AG04450 (cell line): ENCODE measurements at places on chromosomes 5 and 9.
A peak's percentile ranks its signal among the peaks of the same experiment; 100 is the strongest.

- no peak for DNase-seq
Observed at GRCh38 chr5:150022681-150023080, 22.1 kb downstream of the HMGXB3 start.

DNA sequence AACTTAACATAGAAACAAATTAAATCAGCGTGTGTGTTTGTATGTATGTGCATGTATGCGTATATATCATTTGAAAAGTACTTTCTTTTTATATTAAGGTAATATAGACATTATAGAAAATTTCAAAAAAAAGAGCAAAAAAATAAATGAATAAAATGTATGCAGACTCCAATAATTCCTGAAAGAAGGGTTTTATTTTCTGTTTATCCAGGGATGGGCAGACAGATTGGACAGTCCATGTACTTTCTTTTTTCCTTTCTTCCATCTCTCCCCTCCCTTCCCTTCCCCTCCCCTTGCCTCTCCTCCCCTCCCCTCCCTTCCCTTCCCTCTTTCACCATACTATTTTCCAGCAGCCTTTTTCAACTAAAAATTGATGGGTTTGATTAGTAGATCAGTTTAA lies 123.8 kb downstream of the SGCD start:
- no peak for DNase-seq

GRCh38 chr5:146751781-146752401 lies 126.7 kb downstream of the PPP2R2B start:
- no peak for DNase-seq

GRCh38 chr5:83430130-83431010 lies 41.2 kb upstream of the VCAN start:
- peak; percentile 26 for DNase-seq

DNA sequence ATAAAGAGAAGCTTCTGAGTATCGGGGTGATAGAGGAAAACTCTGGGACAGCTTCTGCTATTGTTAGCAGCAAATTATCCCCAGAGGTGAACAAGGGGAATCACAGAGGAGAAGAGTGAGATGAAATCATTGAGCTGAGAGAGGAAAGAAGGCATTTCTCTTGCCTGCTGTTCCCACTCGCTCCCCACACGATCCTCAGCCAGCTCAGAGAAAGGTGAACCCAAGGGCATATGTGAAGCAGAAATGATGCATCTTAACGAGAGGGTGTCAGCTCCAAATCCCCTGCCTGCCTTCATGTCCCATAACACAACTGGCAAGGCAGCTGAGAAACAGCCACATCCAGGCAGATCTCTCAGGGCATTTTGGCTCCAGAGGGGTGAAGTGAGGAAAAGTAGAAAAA lies 111.6 kb downstream of the BRINP1 start:
- no peak for DNase-seq

DNA sequence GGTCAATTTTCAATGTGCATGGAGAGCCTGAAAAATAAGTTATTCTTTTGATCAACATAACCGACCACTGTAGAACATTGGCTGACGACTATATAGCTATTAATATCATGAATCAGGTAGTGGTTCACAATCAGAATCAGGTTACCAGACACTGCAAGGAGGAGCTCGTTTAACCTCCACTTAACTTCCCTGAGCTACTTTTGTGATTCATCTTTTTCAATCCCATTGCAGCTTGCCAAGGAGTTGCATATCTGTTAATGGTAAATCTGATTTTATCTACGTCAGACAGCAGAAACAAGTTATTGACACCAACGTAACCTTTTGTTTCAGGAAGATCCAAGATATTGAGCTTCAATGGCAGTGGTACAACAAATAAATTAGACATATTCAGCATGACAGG lies 2263.8 kb upstream of the ACO1 start:
- no peak for DNase-seq

GRCh38 chr5:131509801-131510200 lies 125.2 kb downstream of the RAPGEF6 start:
- no peak for DNase-seq

GRCh38 chr5:56175488-56175887 lies 57.6 kb downstream of the ANKRD55 start:
- no peak for DNase-seq

DNA sequence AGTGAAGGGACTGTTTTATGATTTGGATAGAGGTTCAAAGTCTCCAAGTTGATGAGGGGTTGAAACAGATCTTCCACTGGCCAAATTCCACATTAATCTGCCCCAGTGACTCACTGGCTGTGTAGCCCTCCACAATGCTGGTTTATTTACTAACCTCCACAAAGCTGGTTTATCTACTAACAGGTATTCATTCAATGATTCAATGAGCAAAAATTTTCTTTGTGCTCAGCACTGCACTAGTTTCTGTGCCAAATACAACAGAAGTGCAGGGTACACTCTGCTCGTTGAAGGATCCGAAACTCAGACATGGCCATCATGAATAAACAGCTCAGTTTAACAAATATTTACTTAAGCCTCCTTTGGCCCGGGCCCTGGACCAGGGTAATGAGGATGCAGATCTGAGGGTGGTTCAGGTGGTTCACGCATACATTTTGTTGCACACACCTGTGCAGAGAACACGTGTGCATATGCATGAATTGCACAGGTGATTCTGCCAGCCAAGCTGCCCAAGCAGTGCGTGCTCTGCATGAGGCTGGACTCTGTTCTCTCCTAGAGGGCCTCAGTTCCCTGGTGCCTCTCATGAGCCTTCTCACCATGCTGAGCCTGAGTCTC lies 71.0 kb downstream of the SH3PXD2B start:
- peak; percentile 48 for DNase-seq

DNA sequence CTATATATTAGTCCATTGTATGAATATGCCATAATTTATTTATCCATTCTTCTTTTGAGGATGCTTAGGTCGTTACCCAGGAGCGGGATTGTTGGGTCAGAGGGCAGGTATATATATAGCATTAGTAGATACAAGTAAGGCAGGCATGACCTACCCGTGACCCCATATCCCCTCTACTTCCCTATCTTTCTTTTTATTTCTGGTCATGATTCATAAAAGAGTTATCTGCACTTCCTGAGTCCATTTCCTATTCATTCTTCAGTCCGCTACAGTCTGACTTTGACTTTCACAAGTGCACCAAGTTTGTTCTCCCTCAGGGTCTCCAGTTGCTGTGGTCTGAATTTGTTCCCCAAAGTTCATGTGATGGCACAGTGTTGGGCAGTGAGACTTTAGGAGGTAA lies 6.9 kb downstream of the RHOBTB3 start:
- DNase-seq, result no peak

GRCh38 chr5:6631441-6631840 lies 1.4 kb downstream of the NSUN2 start:
- no peak for DNase-seq

DNA sequence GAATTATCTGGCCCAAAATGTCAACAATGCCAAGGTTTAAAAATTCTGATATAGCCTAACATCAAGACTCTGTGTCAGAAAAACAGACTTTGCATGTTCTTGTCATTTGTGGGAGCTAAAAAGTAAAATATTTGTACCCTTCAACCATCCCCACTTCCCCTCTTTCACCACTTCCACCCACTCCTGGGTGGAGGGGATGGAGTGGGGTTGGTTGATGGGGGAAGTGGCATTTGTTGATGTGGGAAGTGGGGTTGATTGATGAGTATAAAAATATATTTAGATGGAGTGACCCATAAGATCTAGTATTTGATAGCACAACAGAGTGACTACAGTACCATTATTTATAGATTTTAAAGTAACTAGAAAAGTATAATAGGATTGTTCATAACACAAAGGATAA lies 55.0 kb upstream of the C9orf72 start:
- no peak for DNase-seq

- DNase-seq, result no peak
Observed at GRCh38 chr5:145586661-145587307, 248.4 kb downstream of the PRELID2 start.

- no peak for DNase-seq
Observed at GRCh38 chr9:6014670-6015270, 654 bp downstream of the RANBP6 start.

DNA sequence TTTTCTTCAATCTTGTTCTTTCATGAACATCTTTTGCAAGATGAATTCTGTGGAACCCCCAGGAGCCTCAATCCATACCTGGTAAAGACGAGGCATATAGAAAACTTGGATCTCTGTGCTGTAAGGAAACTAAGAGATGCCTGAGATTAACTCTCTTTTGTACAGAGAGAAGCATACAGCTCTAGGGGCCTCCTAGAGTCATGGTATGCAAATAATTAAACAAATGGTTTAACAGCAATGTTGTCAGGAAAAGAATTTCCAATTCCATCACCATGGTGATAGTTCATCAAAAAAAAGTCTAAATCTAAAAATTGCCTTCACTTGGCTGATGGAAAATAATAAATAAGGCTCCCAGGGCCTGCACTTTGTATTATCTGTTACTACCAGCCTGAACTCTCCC lies 275.4 kb downstream of the SLIT3 start:
- no peak for DNase-seq

DNA sequence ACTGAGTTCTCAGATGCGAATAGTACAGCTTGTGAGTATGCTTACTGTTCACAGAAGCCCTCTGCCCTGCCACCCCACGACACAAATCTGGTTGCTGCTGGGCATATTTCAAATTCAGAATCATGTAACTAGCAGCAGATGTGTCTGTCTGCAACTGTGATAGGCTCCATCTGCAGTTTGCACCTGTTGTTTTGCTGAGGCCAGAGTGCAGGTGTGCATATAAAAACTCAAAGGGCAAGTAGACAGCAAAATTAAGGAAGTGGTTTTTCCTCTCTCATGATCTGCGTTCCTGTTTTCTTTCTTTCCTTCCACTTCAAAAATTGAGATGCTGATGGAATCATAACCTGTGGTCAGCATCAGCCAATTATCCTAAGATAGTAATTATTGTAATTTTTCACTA lies 1000.5 kb downstream of the PTPRD start:
- DNase-seq, result no peak

GRCh38 chr5:33737697-33738096 lies 154.1 kb downstream of the ADAMTS12 start:
- DNase-seq, result no peak

- no peak for DNase-seq
Observed at GRCh38 chr5:56155992-56156584, 77.0 kb downstream of the ANKRD55 start.

- DNase-seq, result no peak
Observed at GRCh38 chr5:8912106-8912505, 633.8 kb downstream of the SEMA5A start.

- no peak for DNase-seq
Observed at GRCh38 chr5:174400461-174400860, 323.9 kb upstream of the MSX2 start.

GRCh38 chr5:6108981-6109825 lies 269.1 kb downstream of the MED10 start:
- DNase-seq, result no peak

- DNase-seq, result peak; percentile 58
Observed at GRCh38 chr9:7185612-7186011, 427.8 kb downstream of the KDM4C start.

DNA sequence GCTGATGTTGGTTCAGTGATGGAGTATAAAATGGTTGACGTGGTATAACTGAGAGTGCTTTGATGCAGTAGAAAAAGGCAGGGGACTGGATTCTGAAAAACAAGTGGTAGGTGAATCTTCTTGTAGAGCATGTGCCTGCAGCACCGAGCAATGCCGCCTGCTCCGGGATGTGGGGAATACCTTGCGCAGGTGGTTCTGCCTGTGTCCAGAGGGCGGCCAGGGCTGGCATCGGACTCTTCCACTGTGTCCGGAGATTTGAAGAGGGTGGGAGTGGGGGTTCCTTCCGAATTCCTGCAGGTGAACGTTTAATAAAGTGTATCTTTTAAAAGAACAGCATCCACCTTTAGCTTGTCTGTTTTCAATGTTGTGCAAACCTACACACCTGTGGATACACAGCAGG lies 238.0 kb downstream of the FANCC start:
- DNase-seq, result no peak
